ENCODE measurements at places on chromosomes 16 and 17. TPM values are rescaled to one million over a fixed set of nuclear protein-coding genes. Genes with fewer than 3 reads are reported as not detected.

Gene CDH3
- under 0.01 TPM for total RNA-seq

Gene PRSS21
- not detected for total RNA-seq

Gene LDHD
- total RNA-seq, result 0.68 TPM

Gene KCNJ16
- total RNA-seq, result not detected

Gene KIF2B
- not detected for total RNA-seq

Gene CCL18
- not detected for total RNA-seq

Gene CALB2
- total RNA-seq, result 1.2 TPM

Gene TEDC2
- 10.2 TPM for total RNA-seq

Gene MLX
- total RNA-seq, result 28.1 TPM

Gene TEX14
- not detected for total RNA-seq

Measured in RPMI7951 (cell line).